GOT3 (cell line): ENCODE measurements at places on chromosomes 2 and 18.

GRCh38 chr2:230879271-230879882 lies 14.6 kb downstream of the ITM2C start:
- DNase-seq, result no peak

DNA sequence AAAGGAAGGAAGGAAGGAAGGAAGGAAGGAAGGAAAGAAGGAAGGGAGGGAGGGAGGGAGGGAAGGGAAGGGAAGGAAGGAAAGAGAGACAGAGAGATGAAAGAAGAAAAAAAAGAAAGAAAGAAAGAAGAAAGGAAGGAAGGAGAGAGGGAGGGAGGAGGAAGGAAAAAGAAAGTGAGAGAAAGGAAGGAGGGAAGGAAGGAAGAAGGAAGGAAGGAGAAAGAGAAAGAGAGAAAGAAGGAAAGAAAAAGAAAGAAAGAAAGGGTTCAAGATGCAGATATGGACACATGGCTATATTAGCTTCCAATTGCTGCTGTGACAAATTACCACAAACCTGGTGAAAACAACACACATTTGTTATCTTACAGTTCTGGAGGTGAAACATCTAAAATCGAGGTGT lies 20.4 kb upstream of the UBE2F start:
- no peak for DNase-seq

DNA sequence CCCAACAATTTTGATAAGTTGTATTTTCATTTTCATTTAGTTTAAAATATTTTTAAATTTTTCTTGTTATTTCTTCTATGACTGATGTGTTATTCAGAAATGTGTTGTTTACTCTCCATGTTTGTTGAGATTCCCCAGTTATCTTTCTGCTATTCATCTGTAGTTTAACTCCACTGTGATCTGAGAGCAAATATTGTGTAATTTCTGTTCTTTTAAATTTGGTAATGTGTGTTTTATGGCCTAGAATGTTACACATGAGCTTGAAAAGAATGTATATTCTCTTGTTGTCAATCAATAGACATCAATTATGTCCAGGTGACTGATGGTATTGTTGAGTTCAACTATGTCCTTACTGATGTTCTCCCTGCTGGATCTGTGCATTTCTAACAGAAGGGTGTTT lies 188.2 kb downstream of the CYP26B1 start:
- DNase-seq, result no peak

DNA sequence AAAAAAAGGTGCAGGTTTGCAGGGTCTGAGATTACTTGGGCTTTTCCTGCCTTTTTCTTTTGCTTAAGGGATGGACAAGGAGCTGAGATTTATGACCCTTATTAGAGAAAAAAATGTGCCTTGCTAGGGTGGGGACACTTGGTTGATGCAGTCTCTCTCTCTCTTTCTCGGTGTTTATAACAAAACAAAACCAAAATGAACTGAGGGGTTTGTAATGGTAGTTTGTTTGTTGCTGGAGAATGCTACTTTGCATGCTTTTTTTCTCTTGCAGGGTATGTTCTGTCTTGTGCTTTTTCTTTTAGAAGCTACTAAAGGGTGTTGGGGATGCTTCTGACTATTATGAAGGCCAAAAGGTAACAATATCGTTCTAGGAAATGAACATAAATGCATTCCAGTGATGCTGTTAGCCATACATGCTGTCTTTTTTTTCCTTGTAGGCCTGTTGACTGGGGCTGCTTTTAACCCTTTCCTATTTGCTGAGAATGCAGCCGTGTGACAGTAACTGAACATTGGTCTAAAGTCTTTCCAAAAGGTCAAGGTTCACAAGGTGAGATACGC lies 435 bp downstream of the ZNF532 start:
- no peak for DNase-seq

GRCh38 chr2:129913695-129914495 lies 65.6 kb upstream of the RAB6C start:
- DNase-seq, result no peak

- no peak for DNase-seq
Observed at GRCh38 chr2:158443606-158444005, 12.9 kb downstream of the CCDC148 start.

DNA sequence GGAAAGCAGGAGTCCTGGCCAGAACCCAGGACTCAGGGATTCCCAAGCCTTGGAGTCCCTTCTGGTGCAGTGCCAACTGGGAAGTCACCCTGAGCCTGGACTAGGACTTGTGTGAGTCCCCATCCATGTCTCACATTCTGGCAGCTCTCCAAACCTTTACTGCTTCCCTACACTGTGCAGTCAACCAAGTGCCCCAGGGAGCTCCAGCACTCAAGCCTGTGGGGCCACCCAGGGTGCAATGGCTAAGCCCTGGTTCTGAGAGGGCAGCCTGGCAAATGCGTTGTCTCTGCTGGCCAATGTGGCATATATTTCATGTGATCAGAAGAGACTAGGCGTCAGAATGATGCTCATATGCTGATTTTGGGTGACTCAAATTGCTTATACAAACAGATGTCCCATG lies 223.4 kb downstream of the SP3 start:
- no peak for DNase-seq

GRCh38 chr2:191115804-191116203 lies 35.0 kb downstream of the STAT4 start:
- DNase-seq, result no peak

DNA sequence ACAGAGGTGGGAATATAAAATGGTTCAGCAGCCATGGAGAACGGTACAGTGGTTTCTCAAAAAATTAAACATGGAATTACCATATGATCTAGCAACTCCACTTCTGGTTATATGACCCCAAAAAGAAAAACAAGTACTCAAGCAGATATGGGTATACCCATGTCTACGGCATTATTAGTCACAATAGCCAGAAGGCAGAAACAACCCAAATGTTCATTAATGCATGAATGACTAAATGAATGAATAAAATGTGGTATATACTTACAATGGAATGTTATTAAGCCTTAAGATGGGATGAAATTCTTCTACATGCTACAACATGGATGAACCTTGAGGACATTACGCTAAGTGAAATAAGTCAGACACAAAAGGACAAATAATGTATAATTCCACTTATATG lies 266.8 kb upstream of the FBXO11 start:
- no peak for DNase-seq

DNA sequence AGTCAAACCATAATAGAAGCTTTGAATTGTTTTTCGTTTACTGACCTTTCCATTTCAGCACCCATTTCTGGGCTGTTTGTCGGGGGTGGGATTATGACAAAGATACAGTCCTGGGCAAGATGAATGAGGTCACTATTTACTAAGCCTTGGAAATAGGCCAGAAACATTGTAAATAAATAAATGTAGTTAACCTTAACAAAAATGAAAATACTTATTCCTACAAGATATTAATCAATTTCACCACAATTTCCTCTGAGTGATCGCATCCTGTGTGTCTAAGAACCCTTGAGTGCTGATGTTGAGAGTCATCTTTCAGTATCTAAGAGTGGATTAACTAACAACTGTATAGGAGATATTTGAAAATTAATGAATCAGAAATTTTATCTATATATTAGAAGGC lies 14.0 kb downstream of the ITGA4 start:
- no peak for DNase-seq

DNA sequence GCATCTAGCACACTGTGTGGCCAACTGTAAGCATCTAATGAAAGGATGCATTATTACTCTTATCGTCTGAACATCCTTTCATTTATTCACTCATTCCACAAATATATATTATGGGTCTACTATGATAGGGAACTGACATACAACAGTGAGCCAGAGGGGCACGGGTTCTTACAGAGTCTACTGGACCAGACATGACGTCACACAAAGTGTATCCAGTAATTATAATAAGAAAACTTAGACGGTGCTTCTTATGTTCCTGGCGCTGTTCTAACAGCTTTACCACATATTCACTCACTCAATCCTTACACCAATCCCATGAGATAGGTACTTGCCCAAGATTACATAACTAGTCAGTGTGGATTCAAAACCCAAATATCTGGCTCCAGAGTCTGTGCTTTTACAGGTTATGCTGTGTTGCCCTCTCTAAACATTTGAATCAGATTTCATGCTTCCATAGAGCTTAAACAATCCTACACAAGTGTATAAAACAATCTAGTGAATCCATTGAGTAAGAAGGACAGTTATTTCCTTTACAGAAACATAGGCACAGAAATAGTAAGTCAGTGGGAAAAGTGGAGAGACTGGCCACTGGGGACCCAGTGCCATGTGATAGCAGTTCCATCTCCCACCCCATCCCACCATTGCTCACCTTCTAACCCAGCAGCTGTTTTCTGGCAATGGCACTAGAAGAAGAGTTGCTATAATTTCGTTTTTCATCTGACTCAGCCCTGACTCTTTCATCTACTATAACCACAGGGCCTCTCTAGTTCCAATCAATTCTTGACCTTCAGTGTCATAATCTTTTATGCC lies 24.2 kb upstream of the ARL5A start:
- DNase-seq, result no peak

DNA sequence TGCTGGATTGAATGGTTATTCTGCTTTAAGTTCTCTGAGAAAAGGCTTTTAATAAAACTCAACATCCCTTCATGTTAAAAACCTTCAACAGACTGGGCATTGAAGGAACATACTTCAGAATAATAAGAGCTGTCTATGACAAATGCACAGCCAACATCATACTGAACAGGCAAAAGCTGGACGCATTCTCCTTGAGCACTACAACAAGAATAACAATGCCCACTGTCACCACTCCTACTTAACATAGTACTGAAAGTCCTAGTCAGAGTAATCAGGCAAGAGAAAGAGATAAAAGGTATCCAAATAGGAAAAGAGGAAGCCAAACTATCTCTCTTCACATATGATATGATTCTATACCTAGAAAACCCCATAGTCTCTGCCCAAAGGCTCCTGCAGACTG lies 641.4 kb downstream of the IRS1 start:
- no peak for DNase-seq

- no peak for DNase-seq
Observed at GRCh38 chr2:191322828-191323506, 77.8 kb downstream of the MYO1B start.

DNA sequence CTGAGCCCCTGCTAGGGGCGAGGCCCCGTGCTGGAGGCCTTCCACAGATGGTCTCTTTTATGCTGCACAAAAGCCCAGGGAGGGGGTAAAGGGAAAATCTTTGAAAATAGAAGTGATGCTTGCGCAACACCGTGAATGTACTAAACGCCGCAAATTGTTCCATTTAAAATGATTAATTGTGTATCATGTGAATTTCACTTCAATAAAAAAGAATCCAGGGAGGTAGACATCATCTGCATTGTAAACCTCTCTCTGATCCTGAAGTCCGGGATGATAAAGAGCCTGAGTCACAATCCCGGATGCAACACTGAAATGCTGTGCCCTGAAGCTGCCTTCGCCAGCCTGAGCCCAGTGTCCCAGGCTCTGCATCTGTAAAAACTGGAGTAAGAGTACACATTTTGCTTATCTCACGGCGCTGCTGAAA lies 107.7 kb upstream of the PPP1CB start:
- DNase-seq, result no peak

GRCh38 chr2:88350331-88351248 lies 101.9 kb downstream of the FOXI3 start:
- DNase-seq, result no peak

DNA sequence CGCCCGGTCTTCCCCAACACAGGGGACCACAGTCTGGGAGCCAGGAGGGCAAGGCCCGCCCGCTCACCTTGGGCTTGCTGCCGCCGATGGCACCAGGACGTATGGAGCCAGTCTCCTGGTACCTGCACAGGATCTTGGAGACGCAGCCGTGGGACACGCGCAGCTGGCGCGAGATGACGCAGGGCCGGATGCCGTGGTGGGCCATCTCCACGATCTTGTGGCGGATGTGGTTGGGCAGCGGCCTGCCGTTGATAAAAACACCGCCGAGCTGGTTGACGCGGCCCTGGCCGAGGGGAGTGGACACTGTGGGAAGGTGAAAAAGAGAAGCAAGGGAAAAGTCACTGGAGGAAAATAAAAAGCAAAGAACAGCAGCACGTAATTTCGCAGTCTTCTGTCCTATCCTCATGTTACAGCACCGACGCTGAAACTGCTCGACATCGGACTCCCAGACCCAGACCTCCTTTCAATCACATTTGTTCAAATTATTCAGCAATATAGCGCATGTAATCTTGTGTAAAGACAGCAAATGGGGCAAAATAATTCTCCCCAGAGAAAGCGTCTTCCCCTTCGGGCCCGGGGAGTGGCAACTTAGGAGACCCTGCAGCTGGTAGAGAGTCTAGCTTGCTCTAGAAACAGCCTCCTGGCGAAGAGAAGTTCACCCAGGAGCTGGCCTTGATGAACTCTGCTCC lies 1.7 kb downstream of the PAX3 start:
- no peak for DNase-seq

- DNase-seq, result no peak
Observed at GRCh38 chr18:9740071-9740470, 32.0 kb downstream of the RAB31 start.

DNA sequence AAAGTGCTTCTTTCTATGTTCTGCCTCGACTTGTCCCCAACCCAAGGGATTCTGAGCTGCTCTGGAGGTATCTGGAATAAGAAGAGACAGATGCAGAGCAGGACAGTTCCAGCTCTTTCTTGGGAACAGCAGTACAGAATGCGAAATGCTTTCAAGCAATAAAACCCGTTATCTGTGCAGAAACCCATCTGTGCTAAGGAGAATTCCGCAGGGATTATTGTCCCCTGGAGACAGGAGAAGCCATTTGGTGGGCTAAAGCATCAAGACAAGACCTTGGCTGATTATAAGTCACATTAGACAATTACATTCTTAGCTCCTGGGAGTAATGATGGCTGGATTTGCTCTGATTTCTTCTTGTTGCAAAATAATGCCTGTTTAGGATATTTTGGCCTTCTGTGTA lies 185.4 kb upstream of the GLI2 start:
- DNase-seq, result no peak

- no peak for DNase-seq
Observed at GRCh38 chr18:42614619-42615293, 500.7 kb downstream of the RIT2 start.

- no peak for DNase-seq
Observed at GRCh38 chr2:30584116-30584515, 137.1 kb downstream of the LCLAT1 start.

GRCh38 chr2:5706717-5707455 lies 14.7 kb downstream of the SOX11 start:
- DNase-seq, result no peak

GRCh38 chr2:156021146-156022040 lies 311.1 kb downstream of the NR4A2 start:
- DNase-seq, result no peak

GRCh38 chr18:2641638-2642037 lies 13.9 kb upstream of the SMCHD1 start:
- no peak for DNase-seq
